Activated naive CD4-positive, alpha-beta T cell (primary cell): ENCODE measurements at places on chromosomes 16 and 17.

GRCh38 chr16:4871071-4871470 is 23.8 kb downstream of the UBN1 start:
- DNase-seq, result no peak

GRCh38 chr16:23821467-23821866 is 14.3 kb upstream of the PRKCB start:
- no peak for DNase-seq

- DNase-seq, result no peak
Measured at GRCh38 chr17:70183508-70183907, 14.2 kb downstream of the KCNJ2 start.

DNA sequence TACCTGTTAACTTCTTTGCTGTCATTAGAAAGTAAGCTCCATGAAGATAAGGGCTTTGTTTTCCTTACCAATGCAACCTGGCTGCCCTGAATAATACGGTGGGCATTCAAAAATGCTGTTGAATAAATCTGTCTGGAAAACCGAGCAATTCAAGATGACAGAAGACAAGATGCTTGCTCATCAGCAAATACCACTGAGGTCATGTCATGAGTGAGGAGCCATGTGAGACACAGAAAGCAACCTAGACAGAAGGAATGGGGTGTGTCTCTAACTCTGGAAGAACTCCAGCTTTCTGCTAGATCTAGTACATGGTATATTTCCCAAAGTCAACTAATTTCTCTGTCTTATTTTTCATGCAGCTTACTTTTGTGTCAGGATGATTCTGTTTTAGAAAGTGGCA is 64.2 kb downstream of the STH start:
- no peak for DNase-seq

DNA sequence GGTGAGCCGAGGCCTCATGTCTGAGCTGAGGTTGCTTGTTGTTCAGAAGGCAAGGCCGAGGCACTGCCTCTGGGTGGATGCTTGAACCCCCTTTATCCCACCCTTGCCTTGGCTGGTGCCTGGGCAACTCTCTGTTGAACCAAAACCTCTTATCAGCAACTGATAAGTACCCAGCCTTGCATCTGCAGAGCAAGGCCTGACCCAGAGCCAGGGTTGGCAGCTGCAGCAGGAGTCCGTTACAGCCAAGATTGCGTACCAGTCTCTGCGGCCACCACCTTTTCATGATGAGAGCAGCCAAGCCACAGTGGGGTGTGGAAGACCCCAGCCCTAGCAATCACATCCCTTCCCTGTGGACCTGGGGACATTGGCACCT is 118.3 kb downstream of the RAB11FIP4 start:
- DNase-seq, result no peak

GRCh38 chr17:73681946-73682345 is 37.7 kb upstream of the SDK2 start:
- DNase-seq, result no peak

DNA sequence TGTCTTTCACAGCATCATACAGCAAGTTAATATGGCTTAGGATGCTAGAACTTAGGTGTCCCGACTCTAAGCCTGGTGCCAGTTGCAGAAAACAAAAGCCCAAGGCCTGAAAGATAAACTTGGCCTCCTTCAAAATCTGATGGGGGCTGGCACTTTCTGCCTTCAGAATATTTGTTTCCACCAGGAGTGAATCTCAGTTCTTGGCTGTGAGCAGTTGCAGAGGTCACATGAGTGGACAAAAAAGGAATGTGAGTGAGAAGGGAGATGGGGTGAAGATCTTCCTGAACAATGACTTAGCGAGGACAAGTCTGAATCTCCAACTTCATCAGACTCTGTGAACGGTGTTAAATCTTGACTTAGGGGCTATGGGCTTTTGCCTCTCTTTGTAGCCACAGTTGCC is 46.6 kb downstream of the HOXB1 start:
- DNase-seq, result no peak
